ENCODE measurements at places on chromosomes 11 and 22.

GRCh38 chr11:47453365-47453764 lies 4.4 kb upstream of the RAPSN start:
- no peak for DNase-seq

DNA sequence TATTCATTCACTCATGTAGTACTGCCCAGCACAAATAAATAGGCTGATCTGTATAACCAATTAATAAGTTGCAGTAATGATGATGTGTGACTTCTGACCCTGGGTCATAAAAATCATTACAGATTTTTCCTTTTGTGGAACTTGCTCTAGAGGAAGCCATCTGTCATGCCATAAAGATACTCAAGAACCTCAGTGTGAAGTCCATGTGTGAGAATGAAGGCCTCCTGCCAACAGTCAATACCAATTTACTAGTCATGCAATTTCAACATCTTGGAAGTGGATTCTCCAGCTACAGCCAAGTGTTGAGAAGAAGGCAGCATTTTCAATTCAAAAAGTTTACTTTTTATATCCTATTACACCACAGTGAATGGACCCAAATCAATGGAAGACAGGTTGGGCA lies 435.6 kb upstream of the LRRC4C start:
- DNase-seq = no peak

- no peak for DNase-seq
These were observed 42.1 kb downstream of the PAMR1 start for GRCh38 chr11:35483131-35483820.

GRCh38 chr11:16184588-16184987 lies 171.8 kb downstream of the SOX6 start:
- no peak for DNase-seq

- no peak for DNase-seq
These were observed 53.1 kb downstream of the PACSIN2 start for GRCh38 chr22:42961810-42962209.

GRCh38 chr22:41028841-41029240 lies 63.6 kb upstream of the EP300 start:
- DNase-seq = no peak

DNA sequence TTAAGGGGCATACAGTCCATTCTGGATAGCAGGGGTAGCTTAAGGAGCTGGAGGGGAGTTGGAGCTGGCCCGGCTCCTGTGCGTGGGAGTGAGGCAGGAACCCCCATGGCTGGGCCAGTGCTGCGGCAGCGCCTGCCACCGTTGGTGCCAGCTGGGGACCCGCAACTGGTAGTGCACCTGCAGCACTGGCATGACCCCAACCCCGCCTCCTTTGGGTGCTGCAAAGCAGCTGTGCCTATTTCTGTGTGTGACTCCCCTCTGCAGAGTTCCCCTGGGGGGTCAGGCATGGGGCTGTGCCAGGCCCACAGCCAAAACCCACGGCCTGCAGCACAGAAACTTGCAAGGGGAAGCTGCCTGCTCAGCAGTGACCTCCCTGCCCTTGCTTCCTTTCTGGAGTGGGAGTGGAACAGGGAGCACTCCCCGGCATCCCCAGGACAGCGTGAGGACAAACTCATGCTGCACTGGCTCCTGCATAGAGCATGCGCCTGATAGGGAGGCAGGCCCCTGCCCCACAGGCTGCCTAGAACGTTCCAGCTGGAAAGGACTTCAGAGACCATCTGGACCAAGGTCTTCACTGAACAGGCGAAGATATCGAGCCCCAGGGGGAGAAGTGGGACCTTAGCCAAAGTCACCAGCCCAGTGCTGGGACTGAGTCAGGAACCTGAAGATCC lies 26.2 kb upstream of the RAB1B start:
- DNase-seq = no peak

GRCh38 chr11:45964911-45965389 lies 42.5 kb downstream of the LARGE2 start:
- DNase-seq = no peak

DNA sequence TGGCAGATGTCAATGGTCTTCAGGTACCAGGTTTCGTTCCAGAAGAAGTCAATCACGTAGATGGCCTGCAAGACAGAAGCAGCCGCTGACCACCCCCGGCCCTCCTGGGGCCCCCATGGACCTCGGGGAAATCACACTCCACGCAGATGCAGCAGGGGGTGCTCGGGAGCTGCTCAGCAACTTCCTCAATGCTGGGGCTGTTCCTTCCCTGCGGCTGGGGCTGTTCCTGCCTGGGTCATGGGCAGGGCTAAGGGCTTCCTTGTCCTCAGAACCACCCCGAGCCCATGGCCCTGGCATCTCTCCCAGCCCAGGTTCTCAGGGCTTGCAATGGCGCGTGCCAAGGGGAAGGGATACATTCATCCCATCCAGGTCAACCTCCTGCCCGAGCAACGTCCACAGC lies 10.3 kb downstream of the DHCR7 start:
- no peak for DNase-seq

DNA sequence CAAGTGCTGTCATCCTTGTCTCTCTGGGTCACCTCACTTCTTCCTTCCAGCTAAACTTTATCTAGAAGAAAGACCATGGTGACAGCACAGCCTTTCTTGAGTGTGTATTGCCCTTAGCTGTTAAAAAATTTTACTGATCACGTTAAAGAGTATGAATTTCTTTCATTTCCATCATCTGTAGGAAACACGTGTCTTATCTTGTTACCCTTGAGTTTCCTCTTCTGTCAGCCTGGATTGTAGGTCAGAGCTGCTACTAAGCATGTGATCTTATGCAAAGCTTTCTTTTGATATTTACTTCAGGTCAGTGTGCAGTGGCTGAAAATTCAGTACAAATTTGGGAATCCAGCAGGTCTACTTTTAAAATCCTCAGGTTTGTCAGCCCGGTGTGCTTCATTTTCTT lies 512.2 kb upstream of the ARHGAP42 start:
- DNase-seq = no peak

GRCh38 chr22:50085211-50085972 lies at the start of gene MLC1:
MLC1 (minus strand) TSS chr22:50085426; CDS start chr22:50084902, 524 bp downstream.
- DNase-seq = no peak

- no peak for DNase-seq
These were observed 314.7 kb upstream of the SORL1-AS1 start for GRCh38 chr11:121767433-121767832.

- DNase-seq = no peak
These were observed 6.0 kb downstream of the TRAPPC4 start for GRCh38 chr11:119024430-119025098.

- no peak for DNase-seq
These were observed 41.7 kb upstream of the PRDM11 start for GRCh38 chr11:45104790-45105084.

DNA sequence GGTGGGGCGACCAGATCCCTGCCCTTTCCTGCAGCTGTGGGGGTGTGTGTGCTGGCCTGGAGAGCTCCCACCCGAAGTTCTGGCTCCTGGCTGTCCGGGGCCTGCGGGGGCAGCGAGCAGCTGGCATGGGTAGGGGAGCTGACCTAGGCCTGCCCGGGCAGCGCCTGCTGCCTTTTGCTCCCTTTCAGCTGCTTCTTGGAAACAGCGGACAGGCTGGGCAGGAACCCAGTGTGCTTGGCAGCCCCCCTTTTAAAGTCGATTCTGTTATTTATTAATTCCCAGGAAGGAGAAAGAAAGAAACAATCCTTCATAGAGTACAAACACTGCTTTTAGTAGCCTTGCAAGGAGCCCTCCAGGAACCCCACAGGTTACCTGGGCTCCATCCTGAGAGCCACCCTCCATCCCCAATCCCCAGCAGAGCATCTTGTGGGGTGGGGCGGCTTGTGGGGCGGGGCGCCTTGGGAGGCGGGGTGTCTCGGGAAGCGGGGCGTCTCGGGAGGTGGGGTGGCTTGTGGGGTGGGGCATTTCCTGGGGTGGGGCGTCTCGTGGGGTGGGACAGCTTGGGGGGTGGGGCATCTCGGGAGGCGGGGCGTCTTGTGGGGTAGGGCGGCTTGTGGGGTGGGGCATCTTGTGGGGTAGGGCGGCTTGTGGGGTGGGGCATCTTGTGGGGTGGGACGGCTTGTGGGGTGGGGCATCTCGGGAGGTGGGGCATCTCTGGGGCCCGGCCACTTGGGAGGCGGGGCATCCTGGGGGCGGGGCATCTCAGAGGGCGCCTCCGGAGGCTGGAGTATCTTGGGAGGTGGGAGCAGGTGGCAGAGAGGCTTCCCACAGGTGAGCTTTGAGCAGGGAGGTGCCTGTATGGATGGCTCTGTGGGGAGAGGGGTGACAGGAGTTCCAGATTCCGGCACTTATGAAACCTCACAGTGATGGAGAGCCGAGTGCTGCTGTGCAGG lies 7.0 kb downstream of the CD81 start:
- no peak for DNase-seq

- DNase-seq = no peak
These were observed 183.4 kb upstream of the MTMR2 start for GRCh38 chr11:96107143-96107824.

- DNase-seq = no peak
These were observed 15.5 kb upstream of the RAPSN start for GRCh38 chr11:47464483-47464882.

GRCh38 chr11:119282495-119282894 lies 34.4 kb downstream of the MCAM start:
- DNase-seq = no peak

DNA sequence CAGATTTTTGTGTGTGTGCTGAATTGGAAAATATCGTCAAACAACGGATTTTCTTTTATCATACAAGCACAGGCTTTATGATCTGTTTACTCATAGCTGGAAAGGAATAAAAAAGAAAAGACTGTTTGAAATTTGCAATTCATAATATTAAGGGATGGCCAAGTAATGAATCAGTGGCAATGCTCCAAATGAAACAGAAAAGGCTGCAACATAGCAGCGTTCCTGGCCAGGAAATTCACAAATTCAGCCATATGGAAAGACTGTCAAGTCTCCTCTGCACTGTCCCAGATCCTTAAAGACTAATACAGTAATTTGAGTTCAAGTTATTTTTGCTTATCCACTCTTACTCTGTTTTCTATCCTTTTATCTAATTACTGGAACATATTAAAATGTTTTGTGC lies 98.2 kb downstream of the MSANTD4 start:
- no peak for DNase-seq

DNA sequence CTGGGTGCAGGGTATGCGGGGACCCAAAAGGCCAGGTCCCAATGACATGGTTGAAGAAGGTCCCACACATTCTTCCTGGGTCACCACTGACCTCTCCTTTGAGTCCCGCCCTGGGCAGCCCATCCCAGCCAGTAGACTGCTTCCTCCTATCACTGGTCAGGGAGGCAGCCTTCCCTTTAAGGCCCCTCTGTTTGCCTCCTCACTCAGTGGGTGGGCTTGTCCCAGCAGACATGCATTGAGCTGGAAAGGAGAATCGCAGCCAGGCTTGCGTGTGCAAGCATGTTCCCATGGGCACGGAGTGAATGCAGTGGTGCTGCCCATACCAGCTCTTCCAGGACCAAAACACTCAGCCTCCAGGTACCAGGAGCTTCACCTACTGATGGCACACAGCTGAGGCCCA lies 162.4 kb upstream of the SYT13 start:
- no peak for DNase-seq

- DNase-seq = no peak
These were observed 1033.6 kb downstream of the FAM181B start for GRCh38 chr11:81700076-81700475.

DNA sequence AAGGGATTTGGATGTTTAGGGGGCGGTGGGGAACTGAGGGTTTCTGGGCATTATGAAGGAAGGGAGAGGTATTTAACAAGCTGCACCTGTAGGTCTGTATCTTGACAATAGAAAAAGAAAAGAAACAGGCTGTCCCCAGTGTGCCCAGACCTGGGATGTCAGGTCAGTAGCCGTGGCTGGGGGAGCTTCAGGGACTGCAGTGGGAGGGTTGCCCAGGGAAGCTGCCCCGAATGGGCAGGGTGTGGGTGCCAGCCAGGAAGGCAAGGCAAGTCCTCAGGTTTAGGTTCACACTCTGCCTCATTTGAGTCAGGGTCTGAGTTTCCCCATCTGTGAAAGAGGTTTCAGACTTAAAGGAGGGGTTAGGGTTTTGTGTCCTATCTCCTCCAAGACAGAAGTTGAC lies 1.5 kb downstream of the INPP5J start:
- DNase-seq = no peak

DNA sequence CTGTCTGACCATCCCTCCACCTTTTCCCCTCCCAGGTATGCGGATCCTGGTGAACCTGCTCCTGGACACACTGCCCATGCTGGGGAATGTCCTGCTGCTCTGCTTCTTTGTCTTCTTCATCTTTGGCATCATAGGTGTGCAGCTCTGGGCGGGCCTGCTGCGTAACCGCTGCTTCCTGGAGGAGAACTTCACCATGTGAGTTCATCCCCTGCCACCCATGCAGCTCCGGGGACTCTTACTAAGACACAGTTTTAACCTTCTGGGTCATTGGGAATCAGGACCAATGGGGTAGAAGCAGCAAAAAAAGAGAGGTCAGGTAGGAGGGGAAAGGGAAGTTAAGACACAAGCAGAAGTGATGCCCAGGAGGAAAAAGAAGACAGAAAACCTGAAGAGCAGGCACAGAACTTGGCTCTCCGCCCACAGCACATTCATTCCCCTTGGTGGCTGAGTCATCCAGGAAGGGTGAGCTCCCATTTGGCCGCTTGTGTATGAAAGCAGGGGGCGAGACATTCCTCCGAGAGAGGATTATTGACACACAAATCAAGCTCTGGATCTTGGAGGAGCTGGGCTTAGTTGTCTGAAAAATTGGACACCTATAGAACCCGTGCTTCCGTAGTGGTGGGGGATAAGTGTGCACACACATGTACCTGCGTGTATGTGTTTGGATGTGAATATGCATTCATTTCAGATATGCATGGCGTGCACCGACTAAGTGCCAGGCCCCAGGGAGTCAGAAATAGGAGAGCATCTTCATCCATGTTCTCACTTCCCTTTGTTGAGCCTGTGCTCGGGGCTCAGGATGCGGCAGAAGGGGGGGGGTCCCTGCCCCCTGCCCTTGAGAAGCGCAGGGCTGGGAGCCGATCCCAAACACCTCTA lies 64.2 kb downstream of the CACNA1I start:
- peak; percentile 23 for DNase-seq

- no peak for DNase-seq
These were observed 54.1 kb upstream of the ARHGAP42 start for GRCh38 chr11:100632941-100633452.

All from GOT3 (cell line).